ENCODE measurements at places on chromosomes 1 and 21.

- DNase-seq = no peak
These were observed 90.8 kb downstream of the TBX19 start for GRCh38 chr1:168371477-168371876.

DNA sequence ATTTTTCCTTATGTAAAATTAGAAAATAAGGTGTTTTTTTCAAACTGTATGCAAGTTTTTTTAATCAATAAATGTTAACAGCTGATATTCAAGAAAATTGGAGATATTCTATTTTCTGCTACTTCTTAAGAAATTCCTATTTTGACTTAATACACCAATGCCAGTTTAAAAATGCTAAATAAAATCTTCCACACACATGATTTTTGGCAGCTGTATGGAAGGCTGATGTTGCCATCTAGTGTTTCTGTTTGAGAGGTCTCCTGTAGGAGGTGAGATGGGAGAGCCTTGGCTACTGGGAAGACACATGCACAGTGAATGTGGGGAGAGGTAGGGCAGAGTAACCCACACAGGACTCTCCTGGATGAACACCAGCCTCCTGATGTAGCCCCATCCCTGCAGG lies 29.2 kb upstream of the OR2B11 start:
- DNase-seq = no peak

DNA sequence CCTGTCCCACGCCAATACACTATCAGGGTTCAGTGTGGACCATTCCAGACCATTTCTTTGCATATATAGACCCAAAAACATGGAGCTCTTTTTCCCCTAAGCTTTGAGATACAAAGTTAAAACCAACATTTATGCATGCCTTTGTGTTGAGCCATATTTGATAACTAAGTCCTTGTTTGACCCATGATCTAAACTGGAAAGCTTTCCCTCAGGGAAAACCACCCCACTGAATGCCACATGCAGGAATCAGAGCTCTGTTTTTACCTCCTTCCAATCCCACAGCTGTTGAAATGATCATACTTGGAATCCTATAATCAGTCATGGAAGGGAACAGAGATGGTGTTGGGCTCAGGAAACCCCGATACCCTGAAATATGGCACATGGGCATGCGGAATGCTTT lies 14.8 kb upstream of the SLC45A1 start:
- no peak for DNase-seq

- DNase-seq = no peak
These were observed 94.3 kb downstream of the RNF220 start for GRCh38 chr1:44499306-44499705.

GRCh38 chr1:38153778-38154470 lies 107.3 kb upstream of the POU3F1 start:
- no peak for DNase-seq

DNA sequence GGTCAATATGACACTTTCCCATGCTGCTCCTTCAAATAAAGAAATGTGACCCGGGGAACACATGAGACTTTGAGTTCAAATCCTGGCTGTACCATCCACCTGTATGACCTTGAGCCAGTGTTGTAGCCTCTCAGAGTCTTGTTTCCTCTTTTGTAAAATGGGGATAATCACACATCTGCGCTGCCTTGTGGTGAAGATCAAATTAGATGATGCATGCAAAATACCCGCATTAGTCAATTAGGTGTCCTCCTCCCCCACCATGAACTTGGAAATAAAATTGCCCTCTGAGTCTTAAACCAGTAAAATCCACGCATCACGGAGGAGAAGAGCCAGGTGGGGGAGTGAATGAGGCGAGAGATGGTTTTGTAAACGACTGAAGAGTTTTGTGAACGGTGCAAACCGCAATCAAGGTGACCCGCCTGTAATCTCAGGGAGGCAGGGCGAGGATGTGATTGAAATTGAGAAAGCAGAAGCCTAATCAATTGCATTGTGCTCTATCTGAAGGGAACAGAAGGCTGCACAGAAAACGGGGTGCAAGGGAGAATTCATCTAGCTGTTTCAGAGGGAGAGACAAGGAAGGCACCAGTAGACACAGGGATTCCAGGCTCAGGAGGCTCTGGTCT lies 5.8 kb upstream of the AHDC1 start:
- no peak for DNase-seq

GRCh38 chr1:10338047-10338446 lies 60.8 kb upstream of the PGD start:
- no peak for DNase-seq

Measured in activated naive CD8-positive, alpha-beta T cell treated with anti-CD3 and anti-CD28 coated beads, Interleukin-2, amount 10 ng/mL, durations not matched to agents 7 days and 5 days (primary cell).